ENCODE measurements at places on chromosomes 13 and 19. TPM values are rescaled to one million over a fixed set of nuclear protein-coding genes. Genes with fewer than 3 reads are reported as not detected.

Gene ICAM5
- not detected for total RNA-seq

Gene BST2
- 138 TPM for total RNA-seq

Gene ZNF66
- total RNA-seq, result 2.1 TPM

Gene ATP4B
- total RNA-seq, result not detected

Gene GDF15
- 2.3 TPM for total RNA-seq

Gene SLC25A41
- total RNA-seq, result not detected

Gene ERICH4
- total RNA-seq, result not detected

Gene KLHL1
- not detected for total RNA-seq

Gene ZNF493
- total RNA-seq, result 0.84 TPM

GRCh38 chr19:55228015-55228391, 560 bp downstream of the TMEM86B start:
- no peak for DNase-seq

- no peak for DNase-seq
Observed at GRCh38 chr19:38606131-38606530, 11.6 kb downstream of the MAP4K1 start.

DNA sequence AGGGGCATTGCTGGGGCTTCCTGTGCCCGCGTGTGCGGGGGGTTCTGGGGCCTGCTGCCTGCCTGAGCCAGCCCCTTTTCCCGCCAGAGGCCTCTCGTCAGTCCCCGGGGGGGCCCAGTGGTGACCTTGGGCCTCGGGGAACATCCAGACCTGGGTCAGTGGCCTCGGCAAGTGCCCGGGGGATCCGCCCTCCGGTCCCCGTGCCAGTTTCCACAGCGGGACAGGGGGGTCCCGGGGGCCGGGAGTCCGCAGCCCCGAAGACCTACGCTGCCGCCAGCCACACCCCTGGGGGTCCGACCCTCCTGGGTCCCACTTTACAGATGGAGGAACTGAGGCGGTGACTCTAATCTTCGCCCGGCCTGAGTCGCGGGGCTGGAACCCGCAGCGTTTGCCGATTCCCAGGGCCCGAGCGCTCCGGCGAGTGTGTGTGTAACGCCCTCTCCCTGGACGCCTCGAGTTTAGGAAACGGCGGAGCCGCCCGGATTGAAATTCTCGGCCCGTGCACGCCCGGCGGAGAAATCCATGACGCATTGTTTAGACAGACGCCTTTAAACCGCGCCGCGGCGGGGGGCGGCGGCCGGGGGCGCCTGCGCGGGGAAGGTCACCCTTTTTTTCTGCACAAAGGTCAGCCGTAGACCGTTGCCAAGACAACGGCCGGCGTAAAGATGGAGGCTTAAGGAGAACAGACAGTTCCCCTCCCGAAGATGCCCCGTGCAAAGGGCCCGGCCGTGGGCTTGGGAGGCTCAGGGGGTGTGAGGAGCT, 39.3 kb downstream of the EFNA2 start:
- DNase-seq, result peak; percentile 70

- DNase-seq, result no peak
Observed at GRCh38 chr13:98983182-98983581, 5.3 kb upstream of the DOCK9 start.

- peak; percentile 71 for DNase-seq
Observed at GRCh38 chr19:46226438-46226973, 3.0 kb upstream of the IGFL1 start.

- DNase-seq, result no peak
Observed at GRCh38 chr19:54507824-54508223, 5.2 kb downstream of the LAIR2 start.

DNA sequence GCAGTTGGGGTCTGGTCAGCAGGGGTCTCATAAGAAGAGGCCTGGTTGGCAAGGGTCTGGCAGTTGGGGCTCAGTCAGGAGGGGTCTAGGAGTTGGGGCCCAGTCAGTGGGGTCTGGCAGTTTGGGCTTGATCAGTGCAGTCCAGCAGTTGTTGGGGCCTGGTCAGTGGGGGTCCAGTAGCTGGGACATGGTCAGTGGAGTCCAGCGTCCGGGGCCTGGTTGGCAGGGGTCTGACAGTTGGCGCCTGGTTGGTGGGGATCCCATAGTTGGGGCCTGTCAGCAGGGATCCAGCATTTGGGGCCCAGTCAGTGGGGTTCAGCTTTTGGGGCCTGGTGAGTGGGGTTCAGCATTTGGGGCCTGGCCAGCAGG, 60.5 kb upstream of the TPM4 start:
- no peak for DNase-seq

DNA sequence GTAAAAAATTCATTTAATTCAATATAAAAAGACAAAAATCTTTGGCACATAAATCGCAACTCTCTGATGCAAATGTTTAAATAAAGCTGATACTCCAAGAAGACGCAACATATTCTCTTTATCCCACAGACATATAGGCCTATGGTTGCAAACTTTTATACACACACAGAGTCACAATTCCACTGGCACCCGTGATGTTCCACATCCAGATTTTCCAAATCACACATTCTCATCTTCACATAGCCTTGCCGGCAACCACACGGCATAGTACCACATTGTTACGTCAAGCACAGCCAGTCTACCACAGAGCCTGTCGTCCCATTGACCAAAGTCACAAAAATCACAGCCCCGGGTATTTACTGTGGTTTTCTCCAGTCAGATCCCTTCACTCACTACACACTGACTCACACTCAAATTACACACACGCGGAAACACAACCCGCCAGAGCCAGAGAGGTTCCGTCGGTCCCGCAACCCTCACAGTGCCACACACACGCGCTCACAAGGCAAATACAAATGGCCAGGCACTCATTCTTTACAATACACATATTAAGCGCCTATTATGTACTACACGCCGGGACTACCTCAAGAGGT, 546 bp upstream of the ZNF546 start:
- no peak for DNase-seq

- DNase-seq, result no peak
Observed at GRCh38 chr19:35637165-35637564, 4.4 kb upstream of the ETV2 start.

DNA sequence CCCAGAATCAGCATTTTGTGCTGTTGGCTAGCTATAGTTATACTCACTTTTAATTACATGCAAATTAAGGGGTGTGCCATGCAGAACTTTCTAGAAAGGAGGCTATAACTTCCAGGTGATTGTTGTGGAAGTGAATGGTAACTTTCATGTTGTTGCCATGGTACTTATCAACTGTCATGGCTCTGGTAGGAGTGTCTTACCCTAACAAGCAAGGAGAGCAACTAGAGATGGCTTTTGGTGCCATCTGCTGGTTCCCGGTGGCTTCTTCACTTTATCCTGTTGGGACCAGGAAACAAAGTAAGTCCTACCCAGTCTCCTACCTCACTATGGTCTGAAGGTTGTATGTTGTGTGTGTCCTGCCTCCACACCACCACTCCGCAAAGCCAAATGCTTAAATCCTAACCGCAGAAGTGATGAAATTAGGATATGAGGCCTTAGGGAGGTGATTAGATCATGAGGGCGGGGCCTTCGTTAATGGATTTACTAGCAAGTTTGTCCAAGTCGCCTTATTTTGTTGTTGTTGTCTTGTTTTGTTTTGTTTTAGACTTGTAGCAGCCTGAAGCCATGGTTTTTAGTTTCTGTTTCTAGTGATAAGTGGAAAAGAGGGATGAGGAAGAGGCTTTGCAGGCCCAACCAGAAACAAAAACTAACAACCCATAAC, 22.6 kb downstream of the FBXL12 start:
- peak; percentile 77 for DNase-seq

- no peak for DNase-seq
Observed at GRCh38 chr13:100789481-100789880, 114.9 kb upstream of the TMTC4 start.

DNA sequence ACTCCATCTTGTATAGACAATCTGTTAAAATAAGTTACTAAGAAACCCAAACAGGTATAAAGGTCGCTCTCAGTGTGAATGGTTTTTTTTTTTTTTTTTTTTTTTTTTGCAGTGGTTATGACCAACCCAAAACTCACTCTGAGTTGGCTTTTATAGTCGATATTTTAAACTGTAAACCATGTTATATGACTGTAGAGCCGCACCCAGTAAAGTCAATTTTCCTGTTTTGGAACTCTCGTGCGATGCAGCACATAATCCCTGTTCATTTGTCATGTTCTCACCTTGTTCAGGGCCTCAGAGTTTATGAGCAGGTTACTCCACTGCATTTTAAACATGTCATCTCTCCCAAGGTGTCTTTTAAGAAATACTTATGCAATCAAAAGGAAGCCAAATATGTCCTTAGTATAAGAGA, 112.5 kb downstream of the KLF5 start:
- DNase-seq, result no peak

DNA sequence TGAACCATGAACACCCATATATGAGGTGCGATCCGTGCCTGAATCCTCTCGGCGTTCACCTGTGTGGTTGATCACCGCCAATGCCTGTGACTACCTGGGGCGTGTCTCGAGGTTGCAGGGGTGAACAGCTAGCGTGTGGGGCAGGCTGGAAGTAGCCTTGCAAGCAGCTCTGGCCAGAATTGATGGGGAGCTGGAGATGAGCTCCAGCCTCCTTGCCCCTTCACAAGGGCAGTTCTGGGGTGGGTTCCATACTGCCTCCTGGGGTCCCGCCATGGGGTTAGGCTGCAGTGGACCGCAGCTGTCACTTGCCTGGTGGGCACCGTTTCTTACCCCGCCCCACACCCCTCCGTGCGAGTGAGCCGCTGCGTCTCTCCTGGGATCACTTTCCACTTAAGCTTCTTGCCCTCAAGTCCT, 154.5 kb upstream of the SOX1 start:
- no peak for DNase-seq

GRCh38 chr13:41802684-41803444, 158.0 kb downstream of the VWA8 start:
- DNase-seq, result peak; percentile 18

All from MG63 (cell line).